ENCODE measurements at places on chromosomes 4 and X.

- DNase-seq: no peak
Measured at GRCh38 chr4:89572224-89572858, 264.6 kb downstream of the SNCA start.

DNA sequence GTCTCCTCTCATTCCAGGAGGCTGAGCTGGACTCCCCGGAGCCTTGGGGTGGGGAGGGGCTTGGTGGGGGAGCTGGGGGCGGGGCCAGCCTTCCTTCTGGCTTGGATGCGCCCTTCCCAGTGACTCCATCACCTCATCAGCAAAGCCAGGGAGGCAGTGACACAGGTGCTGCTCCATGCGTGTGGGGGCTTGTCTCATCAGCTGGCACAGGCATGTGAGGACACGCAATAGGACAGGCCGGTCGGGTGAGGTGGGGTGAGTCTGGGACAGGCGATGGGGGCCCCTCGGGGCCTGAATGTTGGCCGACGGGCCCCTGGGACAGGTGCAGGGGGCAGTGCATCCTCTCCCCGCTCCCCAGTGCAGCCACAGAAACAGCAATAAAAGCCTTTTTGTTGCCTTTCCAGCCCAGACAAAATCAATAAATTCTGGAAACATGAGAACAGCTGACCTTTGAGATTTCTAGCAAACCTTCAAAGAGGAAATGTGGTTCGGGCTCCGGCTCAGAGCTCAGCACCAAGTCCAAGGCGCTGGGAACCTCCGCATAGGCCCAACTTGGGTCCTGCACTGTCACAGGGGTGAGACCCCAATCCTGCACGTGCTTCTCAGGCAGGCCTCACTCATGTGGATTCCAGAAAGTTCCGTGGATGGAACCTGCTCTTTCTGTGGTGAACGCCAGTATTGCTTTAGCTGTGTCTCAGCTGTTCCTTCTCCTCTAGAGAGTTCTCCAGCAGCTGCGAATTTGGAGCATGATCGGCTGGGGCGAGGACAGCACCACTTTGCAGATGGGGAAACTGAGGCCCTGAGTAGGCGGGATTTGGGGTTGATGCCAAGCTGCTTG is 18.5 kb downstream of the ADRA2C start:
- no peak for DNase-seq

DNA sequence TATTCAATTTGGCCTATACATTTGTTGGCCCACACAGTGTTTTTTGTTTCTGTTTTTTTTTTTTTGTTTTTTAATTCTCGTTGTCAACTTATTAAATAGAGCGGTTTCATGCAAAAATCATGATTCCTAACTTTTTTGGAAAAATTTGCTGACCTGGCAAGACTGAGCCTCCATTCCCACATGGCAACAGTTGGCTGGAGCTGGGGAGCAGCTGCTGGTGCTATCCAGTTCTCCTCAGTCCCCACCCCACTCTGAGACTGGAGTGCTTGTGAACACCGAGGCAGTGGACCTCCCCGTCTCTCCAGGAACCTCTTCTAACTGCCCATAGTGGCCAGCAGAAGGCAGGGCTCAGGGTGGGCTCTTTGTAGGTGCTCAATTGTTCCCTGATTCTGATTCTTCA is 95.7 kb upstream of the OTUD4 start:
- DNase-seq: no peak

DNA sequence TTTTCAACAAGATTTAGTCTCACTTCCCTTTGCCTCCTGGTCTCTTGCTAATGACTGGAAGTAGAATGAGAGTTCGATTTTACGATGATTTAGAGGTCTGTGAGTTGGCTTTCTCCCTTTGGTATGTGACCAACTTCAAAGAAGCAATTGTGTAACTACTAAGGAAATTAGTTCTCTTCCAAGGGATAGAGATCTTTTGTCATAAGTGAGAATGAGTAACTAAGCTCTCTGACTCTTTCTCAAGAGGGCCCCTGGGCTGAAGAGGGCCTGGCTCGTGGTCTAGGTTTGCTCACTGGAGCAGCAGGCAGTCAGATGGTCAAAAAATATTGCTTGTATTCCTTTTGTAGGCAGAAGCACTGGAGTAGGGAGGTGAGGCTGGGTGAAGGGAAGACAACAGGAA is 176.3 kb downstream of the ENOX2 start:
- peak; percentile 65 for DNase-seq

- no peak for DNase-seq
Measured at GRCh38 chr4:155164718-155165117, 43.7 kb upstream of the NPY2R start.

- DNase-seq: no peak
Measured at GRCh38 chr4:36771411-36772153, 473.0 kb upstream of the NWD2 start.

DNA sequence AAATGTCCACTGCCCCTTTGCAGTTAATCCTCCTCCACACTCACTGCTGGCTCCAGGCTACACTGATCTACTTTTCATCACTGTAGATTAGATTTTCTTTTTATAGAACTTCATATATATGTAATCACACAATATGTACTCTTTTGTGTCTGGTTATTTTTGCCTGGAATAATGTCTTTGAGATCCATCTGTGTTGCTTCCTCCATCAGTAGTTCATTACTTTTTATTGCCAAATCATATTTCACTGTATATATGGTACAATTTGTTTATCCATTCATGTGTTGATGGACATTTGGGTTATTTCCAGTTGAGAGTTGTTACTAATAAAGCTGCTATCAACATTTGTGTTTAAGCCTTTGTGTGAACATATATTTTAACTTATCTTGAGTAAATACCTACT is 126.4 kb upstream of the SMIM10 start:
- DNase-seq: no peak

- no peak for DNase-seq
Measured at GRCh38 chr4:30943356-30943755, 223.2 kb downstream of the PCDH7 start.

DNA sequence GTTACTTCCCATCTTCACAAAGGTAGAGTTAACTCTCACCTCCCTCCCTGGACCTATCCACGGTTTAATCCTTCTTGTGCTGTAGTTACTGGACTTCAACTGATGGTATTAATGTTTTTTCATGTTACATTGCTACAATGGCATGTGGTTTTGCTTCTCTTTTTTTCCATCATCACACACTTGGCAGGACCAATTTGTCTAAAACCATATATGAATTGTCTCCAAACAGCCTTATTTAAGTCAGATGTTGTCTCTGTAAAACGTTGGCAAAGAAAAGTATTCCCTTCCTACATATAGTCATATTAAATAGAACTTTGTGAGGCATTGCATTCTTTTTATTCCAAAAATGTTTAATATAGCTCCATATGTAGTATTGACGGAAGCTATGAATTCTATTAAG is 15.5 kb downstream of the PRRG1 start:
- no peak for DNase-seq

DNA sequence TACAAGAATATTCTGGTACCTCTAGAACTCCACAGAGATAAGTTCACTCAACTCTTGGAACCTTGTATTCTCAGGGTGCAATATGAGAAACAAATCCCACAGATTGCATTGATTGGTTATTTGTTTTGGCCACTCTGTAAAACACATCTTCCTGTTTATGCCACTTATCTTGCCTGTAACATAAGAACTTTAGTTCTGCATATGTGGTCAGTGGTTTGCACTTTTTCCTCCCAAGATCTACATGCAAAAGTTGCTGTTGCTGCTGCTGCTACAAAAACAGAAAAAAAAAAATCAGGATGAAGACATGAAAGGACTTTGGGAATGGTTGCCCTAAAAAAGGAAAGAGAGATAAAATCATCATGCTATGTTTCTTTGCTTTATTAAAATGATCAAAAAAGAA is 9.6 kb downstream of the ODAPH start:
- no peak for DNase-seq

GRCh38 chr4:163495900-163496299 is 1.4 kb downstream of the TMA16 start:
- no peak for DNase-seq

- peak; percentile 92 for DNase-seq
Measured at GRCh38 chr4:53688186-53688790, 97.0 kb upstream of the LNX1 start.

GRCh38 chr4:87532907-87533306 is 3.7 kb upstream of the SPARCL1 start:
- DNase-seq: no peak

DNA sequence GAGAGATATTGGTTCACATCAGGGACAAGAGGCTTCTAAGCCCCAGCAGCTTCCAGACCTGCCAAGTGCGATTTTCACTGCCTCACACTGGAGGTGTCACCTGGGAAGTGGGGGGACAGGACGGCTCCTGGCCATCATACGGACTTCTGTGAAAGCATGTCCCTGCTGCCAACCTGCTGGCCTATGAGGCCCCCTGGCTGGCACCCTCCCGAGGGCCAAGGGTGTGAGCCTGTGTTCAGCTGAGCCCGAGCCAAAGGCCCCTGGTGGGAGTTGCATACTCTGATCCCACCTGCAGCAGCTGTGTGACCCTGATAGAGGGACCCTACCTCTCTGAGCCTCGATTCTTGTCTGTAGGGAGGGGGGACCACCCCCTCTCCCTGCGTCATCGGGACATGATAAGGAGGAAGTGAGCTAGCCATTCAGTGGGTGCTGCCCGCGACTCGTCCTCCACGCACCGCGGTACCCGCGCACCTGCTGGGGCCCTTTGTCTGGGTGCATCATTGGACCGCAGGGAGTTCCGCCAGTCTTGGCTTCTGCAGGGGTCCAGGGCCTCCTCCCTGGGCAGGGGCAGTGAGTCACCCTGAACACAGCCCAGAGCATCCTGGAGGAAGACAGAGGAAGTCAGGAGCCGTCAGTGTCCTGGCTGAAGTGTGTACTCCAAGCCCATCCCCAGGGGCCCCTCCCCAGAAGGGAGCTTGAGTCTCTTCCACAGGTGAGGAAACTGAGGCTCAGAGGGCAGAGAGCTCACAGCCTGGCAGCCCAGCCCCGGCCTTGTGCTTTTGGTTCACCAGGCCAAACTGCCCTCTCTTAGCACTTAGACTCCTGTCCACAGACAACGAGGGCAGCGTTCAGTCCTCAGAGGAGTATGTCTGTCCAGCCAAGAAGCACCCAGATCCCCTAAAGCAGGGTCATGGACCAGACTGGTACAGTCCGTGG is 24.1 kb downstream of the C4orf50 start:
- DNase-seq: no peak

- DNase-seq: peak; percentile 5
Measured at GRCh38 chr4:99885063-99885664, 9.1 kb downstream of the LAMTOR3 start.

GRCh38 chrX:136674270-136674985 is 26.5 kb downstream of the CD40LG start:
- DNase-seq: no peak

DNA sequence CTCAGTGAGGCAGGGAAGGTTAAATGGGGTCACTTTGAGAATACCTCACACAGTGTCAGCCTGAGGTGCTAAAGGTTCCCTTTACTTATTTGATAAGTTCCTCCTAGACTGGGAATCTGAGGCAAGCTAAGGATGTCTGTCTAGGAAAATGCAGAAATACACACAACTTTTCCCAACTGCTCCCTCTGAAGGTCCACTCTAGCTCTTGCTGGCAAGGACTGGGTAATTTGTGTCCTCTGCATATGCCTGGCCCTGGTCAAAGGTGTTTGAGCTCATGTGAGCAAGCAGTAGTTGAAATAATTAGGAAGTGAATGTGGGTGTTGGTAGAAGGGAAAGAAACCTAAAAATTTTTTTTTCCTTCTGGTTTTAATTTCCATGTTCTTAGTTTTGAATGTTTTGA is 21.3 kb downstream of the TXLNG start:
- peak; percentile 46 for DNase-seq

DNA sequence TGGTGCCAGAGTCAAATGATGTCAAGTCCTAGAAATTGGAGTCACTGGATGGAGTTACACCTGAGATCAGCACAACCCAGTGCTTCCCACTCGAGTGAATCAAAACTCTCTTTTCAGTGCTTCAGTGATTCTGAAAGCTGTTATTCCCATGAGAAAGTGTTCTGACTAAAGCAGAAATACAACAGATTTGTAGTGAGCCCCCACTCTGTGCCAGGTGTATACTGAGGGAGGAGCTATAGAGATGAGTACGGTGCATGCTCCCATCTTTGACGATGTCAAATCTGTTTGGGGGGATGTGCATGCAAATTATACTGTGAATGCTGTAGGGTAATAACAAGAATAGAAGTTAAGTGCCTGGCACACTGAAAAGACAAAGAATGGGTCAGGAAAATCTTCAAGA is 330.2 kb downstream of the HS3ST1 start:
- DNase-seq: no peak

DNA sequence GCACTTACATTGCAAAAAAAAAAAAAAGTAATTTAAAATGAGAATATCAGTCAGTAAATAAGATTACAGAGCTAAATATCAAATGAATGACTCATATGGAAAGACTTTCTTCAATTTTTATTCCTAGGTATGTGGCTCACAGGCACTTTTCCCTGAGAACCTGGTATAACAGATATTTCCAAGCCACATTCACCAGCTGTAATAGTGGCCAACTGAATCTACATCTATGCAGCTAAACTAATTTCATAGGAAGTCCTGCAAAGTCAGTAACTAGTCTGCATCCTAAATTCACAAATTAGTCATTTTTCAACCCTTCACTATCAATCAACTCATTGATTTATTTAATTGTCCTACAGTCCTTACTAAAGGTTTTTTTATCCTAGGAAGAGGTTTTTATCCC is 5.6 kb downstream of the PDE5A start:
- DNase-seq: peak; percentile 9

GRCh38 chr4:118845552-118846050 is 9.7 kb upstream of the SEC24D start:
- no peak for DNase-seq

DNA sequence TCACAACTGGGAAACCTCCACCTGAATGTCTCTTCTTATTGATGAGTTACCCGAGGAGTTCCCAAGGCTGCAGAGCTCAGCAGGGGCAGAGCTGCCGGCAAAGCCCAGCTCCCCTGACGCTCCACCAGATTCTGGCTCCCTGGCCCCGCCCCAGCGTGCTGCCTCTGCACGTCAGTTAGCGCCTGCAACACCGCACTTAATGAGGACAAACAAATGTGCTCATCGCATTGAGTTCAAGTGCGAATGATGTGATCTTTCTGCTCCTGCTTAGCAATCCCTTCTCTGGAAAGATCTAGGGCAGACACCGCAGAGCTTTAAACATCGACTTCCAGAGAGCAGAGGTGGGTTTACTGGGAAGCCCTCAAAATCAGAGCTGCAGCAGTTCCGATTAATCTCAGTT is 55.5 kb upstream of the FBXW7 start:
- peak; percentile 29 for DNase-seq

- peak; percentile 30 for DNase-seq
Measured at GRCh38 chr4:81314196-81314896, 99.3 kb upstream of the PRKG2 start.
